NCI-H1436 treated with DMSO at 0.1 percent for 48 hours (cell line): ENCODE measurements at places on chromosomes 5 and 9.
A peak's percentile ranks its signal among the peaks of the same experiment; 100 is the strongest.

DNA sequence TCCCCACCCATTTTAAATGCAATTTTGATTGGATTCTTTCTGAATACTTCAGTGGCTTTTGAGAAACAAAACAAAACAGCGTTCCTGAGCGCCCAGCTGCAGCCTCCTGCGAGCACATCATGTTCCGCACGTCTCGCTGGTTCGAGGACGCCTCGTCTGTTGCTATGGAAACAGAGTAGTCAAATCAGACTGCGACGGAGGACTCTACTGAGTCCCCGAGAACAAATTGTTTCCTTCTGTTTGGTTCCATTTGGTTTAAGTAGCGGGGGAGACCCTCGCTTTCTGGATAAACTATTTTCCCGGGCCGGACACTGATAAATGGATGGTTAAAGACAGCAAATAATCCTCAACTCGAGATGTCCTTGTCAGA is 69.0 kb downstream of the SLC28A3 start:
- DNase-seq = peak; percentile 37

GRCh38 chr5:151886546-151887275 is 37.9 kb downstream of the GLRA1 start:
- no peak for DNase-seq

DNA sequence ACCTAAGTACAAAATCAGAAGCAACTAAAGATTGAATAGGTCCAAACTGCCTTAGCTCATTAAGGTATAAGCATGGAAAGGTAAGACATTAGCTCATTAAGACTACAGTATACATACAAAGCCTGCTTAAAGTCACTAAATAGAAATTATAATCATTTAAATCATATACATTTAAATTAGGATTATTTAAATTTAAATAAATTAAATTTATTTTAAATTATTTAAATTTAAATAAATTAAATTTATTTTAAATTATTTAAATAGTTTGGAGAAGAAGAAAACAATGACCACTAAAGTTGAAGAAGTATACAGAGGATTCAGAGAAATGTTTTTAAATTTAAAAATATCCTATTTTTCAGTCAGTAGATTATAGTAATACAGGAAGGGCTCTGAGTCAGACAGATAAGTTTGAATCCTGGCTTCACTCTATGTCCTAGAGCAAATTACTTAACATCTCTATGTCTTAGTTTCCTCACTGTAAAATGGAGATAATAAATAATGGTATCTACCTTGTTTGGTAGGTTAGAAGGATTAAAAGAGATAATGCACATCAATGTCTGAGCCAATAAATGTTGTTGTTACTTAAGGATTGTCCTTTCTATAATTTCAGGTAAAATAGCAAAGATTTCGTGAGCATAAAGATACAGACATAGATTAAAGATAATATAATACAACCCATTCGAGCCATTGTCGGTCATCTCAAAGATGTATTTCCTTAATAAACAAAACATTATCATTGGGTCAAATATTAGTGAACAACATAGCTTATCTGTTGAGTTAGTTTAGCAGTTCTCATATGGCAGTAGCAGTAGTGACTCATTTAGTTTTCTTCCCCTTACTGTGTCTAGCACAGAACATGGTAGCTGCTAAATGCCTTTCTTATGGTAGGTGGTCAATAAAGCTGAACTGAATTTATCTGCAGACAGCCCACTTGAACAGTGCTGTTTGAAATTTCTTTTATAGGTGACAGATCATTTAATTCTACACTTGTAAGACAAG is 100.6 kb downstream of the KIAA0825 start:
- DNase-seq = no peak

DNA sequence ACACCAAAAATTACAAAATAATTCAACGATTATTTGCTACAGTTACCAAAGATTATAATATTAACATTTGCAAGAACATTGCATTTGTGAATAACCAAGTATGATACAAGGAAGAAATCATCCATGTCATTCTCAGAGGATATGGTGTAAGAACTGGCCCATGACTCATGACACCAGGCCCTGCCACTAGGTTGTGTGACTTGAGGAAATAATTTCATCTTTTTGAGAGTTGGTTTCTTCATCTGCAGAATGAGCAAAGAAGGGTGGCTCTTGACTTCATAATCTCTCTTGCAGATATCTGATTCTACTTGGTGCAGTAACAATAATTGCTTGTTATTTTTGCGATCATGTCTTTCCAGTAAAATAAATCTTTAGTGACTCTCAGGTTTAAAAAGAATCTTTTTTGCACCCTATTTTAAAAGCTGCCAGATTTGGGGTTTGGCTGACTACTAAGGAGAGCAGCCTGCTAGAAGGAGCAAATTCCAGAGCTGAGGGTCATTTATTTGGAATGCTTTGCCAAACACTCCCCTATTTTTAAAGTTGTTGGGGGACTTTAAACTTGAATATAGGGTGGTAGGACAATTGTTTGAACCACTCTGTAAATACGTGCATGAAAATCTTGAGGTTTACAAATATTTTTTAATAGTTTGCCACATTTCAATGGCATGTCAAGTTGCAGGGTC is 23.5 kb downstream of the ITGA1 start:
- DNase-seq = no peak
